ENCODE measurements at places on chromosomes 7 and 10.

DNA sequence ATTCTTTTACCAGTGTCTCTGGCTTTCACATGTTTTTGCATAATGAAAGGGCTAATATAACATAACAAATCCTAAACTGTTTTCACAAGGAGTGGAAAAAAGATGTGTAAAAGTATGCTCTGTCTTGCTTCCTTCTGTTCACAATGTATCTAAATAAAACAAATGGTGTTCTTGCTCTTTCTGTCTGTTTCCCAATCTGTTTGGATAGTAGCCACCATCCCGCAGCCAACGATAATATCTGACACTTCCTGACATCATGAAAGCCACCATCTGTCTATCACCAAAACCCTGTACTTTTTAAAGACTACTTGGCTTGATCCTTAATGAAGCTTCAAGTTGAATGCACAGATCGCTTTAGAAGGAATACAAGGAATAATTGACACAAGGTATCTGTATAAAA lies 246.2 kb downstream of the ETV1 start:
- no peak for DNase-seq

GRCh38 chr10:110983466-110983865 lies 64.1 kb downstream of the SHOC2 start:
- no peak for DNase-seq

DNA sequence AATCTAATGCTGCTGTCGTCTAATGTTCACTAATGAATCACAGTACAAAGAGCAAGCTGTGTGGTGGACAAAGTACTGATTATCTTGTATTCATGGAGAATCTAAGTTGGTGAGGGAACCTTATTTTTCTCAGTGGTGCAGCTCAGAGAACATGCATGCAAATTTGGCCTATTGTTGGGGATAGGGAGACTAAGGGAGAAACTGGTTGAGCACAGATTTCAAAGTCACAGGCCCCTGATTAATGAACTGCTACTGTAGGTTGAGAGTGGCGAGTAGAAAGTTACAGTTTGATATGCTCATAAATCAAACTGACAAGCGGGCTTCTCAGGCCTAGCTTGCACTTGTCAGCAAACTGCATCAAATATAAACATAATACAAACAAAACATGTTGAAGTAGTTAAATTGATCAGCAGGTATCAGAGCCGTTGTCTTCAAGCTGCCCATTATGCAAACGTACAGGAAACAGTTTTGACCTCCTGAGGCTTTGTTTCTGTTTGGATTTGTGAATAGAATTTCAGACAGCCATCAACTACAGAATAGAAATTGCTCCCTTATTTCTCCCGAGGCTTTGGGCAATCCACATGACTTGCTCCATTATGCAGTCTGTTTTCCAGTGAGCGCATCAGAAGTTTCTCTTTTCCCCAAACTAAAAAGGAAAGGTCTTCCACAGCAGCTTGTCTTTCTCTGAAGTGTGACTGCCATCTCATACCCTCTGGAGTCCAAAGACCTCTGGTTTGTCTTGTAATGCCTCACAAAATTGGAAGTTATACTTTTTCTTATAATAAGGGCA lies 215.8 kb downstream of the FOXP2 start:
- DNase-seq: peak; percentile 82

DNA sequence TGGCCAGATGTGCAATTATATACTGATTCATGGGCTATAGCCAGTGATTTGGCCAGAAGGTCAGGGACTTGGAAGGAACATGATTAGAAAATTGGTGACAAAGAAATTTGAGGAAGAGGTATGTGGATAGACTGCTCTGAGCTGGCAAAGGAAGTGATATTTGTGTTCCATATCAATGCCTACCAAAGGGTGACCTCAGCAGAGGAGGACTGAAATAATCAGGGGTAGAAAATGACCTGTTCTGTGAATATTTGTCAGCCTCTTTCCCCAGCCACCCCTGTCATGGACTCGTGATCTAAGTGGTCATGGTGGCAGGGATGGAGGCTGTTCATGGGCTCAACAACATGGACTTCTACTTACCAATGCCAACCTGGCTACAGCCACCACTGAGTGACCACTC lies 47.0 kb downstream of the PTPRE start:
- DNase-seq: no peak

- no peak for DNase-seq
These were observed 9.5 kb downstream of the IRF5 start for GRCh38 chr7:128946936-128947830.

GRCh38 chr7:112038353-112038752 lies 167.8 kb downstream of the DOCK4 start:
- no peak for DNase-seq

DNA sequence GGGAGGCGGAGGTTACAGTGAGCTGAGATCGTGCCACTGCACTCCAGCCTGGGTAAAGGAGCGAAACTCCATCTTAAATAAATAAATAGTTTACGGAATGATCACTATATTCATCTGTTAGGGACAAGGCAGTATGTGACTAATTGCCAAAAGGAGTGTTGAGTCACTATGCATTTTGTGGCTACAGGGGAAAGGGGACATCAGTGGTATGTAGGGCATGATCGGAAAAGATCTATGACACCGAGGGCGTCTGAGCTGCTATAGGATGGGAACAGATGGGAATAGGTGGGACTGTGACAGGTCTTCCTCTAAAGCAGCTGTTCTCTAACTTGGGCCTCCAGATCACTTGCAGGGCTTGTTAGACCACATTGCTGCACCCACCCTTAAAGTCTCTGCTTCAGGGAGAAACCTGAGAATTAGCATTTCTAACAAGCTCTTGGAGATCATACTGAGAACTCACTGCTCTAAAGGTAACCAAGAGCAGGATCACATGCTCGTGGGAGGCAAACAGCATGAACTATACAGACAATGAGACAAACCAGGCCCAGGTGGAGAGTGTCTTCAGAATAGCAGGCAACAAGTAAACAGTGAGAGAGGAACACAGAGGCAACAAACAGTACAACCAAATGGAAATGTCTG lies 65.1 kb upstream of the ITGA8 start:
- no peak for DNase-seq

- DNase-seq: no peak
These were observed 76.2 kb downstream of the KLF6 start for GRCh38 chr10:3708852-3709251.

- no peak for DNase-seq
These were observed 16.0 kb upstream of the OLAH start for GRCh38 chr10:15027741-15028140.

DNA sequence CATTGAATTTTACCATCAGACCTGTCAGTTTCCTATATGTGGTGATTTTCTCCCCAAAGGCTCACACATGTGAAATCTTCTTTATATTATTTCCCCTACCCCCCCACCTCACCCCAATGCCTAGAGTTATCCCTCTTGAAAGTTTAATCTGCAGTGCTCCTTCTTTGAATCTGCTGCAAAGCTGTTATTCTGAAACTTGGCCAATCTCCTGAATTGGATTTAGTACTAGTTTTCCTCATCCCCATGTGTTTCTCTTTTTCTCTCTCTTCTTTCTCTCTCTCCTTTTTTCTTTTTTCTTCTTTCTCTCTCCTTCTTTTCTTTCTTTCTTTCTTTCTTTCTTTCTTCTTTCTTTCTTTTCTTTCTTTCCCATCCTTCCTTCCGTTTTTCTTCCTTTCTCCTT lies 886.2 kb downstream of the TYW1 start:
- DNase-seq: no peak

DNA sequence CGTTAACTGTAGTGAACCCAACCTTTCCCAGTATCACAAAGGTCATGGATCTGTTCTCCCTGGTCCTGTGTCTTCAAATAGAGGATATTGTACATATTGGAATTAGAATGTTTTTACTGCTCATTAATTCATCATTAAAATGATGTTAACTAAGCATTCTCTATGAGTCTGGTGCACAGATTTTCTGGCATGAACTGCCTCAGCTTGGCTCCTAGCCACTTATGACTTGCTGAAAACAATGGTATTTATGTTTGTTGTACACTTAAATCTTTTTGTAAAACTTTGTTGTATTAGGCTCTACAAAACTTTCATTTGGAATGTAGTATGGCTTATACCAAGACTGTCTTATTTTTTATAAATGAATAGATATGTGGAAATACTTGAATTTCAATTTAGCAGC lies 329.4 kb downstream of the TFEC start:
- no peak for DNase-seq

GRCh38 chr10:53477313-53477675 lies 704.7 kb upstream of the MBL2 start:
- DNase-seq: no peak

- no peak for DNase-seq
These were observed 255.2 kb downstream of the BUB3 start for GRCh38 chr10:123409426-123409825.

DNA sequence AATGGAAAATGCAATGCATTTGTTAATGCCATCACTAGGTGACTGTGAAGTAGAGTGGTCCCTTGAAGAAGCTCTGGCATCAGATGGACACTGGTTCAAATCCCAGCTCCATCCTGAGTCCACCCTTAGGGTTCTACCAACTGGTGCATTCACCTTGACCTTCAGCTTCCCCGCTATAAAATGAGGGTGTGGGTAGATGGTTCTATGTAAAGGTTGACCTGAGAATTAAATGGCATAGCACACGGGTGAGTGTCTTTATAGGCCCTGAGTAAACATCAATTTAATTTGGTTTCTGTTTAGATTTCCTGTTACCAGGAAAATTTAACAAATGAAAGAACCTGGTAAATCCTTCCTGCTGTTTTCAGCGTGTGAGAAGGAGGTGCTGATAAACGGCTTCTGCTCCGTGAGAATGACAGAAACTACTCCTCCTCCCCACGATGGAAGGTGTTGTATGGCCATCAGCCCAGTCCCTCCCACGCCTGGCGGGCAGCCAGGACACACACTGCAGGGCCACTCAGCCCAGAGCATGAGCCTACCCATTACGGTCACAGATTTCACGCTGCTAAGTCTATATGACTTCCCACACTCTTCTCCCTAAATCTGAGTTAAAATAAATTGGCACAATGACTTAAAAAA lies 210.1 kb downstream of the TNS3 start:
- DNase-seq: peak; percentile 84

GRCh38 chr10:30219971-30220751 lies 128.9 kb downstream of the MTPAP start:
- DNase-seq: no peak

DNA sequence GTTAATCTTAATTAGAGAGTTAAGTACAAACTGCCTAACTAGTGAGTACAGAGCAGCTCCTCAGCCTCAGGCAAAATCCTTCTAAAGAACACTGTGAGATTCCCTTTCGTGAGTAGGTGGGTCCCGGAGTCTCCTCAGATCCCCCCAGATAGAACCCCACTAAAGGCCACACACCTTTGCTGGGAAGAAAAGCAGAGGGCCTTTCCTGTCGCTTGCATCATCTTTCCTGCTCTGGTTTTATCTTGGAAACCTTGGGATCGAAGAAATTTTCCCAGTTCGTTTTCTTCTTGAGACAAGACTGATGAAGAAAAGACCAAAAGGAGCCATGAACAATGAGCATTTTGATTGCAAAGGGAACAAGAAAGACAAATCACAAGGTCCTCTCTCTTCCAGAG lies 40.9 kb downstream of the ICA1 start:
- DNase-seq: no peak

DNA sequence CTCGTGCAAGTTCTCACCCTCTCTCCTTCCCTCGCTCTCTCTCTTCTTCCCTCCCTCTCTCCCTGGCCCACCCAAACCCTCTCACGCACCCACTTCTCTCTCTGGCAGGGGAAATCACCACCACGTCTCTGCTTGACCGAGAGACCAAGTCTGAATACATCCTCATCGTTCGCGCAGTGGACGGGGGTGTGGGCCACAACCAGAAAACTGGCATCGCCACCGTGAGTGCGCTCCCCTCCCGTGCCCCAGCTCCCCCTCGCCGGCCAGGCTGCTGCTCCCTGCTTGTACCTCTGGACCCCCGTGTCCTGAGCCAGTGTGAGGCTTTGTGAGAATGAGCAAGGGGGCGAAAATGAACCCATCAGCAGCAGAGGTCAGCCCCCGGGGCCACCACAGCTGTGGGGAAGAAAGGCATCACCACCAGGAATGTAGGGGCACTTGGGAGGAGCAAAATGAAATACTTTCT lies 25.5 kb downstream of the C10orf105 start:
- no peak for DNase-seq

GRCh38 chr7:12239806-12240205 lies 28.7 kb downstream of the TMEM106B start:
- DNase-seq: no peak

- DNase-seq: peak; percentile 19
These were observed 142.9 kb downstream of the THSD7A start for GRCh38 chr7:11689096-11689495.

GRCh38 chr10:33791272-33791660 lies 456.8 kb upstream of the NRP1 start:
- no peak for DNase-seq

GRCh38 chr7:116706668-116707126 lies 34.7 kb downstream of the MET start:
- DNase-seq: no peak

GRCh38 chr7:132428247-132428919 lies 147.9 kb downstream of the PLXNA4 start:
- DNase-seq: no peak

GRCh38 chr7:39681887-39682441 lies 58.6 kb downstream of the RALA start:
- DNase-seq: no peak

DNA sequence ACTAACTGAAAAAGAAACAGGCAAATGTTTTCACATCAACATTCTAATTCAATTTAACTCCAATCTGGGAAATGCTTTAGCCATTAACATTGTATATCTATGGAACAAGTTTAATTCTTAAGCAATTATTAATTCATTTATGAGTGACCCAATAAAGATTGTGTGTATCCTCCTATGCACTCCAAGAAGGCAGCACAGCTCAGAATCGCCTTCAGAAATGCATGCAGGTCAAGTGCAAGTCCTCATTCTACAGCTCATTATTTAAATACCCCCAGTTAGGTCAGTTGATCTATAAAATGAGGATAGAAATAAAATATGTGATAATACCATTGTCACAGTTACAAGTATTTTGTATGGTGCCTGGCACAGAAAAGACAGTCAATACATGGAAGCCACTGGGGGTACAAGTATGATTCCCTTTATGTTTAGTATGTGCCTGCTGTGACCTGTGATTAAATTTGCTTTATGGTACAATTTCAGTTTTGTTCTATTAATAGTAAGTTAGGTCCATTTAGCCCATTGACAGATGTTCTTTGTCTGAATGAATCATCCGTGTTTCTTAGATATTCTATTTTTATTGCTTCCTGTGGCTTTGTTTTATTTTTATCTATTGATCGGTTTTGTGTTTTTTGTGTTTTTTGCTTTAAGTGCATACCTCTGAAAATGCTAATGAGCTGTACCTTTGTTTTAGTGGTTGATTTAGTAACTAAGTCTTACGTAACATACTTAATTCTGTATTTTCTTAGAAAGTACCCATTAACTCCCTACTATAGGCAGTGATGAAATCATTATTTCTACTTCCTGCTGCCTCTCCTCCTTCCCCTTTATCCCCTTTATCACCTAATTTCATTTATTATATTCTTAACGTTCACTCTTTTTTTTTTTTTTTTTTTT lies 42.8 kb downstream of the CPXM2 start:
- DNase-seq: peak; percentile 10

GRCh38 chr10:104293011-104293410 lies 24.0 kb downstream of the GSTO2 start:
- DNase-seq: no peak

GRCh38 chr7:56009695-56010094 lies 41.5 kb downstream of the PSPH start:
- DNase-seq: peak; percentile 45

GRCh38 chr10:130339911-130340310 lies 203.7 kb downstream of the GLRX3 start:
- DNase-seq: no peak

- DNase-seq: no peak
These were observed 177.8 kb downstream of the TCF7L2 start for GRCh38 chr10:113127901-113128283.

GRCh38 chr7:105060437-105060836 lies 46.4 kb downstream of the KMT2E start:
- no peak for DNase-seq

Data from NCI-H748 treated with DMSO at 0.1 percent for 48 hours (cell line).